ENCODE measurements at places on chromosomes 16 and 17. TPM values are rescaled to one million over a fixed set of nuclear protein-coding genes. Genes with fewer than 3 reads are reported as not detected.

- no peak for DNase-seq
Measured at GRCh38 chr16:81553814-81554675, 109.4 kb downstream of the CMIP start.

DNA sequence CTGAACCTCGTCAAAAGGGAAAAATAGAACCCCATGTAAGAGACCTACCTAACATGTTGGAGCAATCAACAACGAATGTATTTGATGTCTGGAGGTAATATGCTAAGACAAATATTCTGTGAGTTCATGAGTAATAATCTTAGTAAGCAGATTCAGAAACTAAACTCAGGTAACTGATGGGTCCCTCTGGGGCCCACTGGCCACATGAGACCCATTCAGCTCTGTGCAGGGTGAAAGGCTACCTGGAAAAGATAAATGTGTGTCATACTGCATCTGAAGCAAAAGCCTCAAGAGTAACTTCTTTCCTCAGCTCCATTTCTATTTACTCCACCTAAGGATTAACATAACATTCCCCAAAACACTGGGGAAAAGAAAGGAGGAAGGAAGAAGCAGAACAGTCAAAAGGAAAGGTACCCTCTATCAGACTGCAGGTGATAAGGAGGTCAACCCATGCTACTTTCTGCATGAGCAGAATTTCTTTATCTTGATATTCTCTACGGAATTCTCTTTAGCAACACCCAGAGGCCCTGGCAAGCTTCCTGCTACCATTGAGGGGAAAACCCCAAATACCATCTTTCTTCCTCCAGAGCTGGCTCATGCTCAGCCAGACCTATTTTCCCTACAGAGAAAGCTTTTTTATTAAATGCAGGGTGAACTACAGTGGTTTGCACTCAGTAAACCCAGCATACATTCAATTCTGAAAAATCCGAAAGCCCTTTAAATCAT is 37.7 kb upstream of the ABCA6 start:
- DNase-seq: no peak

KRTAP2-3 gene
- polyA plus RNA-seq: not detected

GRCh38 chr16:1553946-1554825 is 20.7 kb downstream of the TMEM204 start:
- DNase-seq: no peak
